ENCODE measurements at places on chromosomes 6 and 20.

- DNase-seq = no peak
Observed at GRCh38 chr6:37482606-37483251, 17.0 kb downstream of the CCDC167 start.

GRCh38 chr6:158488065-158488464 is 71.8 kb upstream of the TMEM181 start:
- no peak for DNase-seq

- DNase-seq = no peak
Observed at GRCh38 chr6:167047554-167047953, 48.4 kb downstream of the CEP43 start.

DNA sequence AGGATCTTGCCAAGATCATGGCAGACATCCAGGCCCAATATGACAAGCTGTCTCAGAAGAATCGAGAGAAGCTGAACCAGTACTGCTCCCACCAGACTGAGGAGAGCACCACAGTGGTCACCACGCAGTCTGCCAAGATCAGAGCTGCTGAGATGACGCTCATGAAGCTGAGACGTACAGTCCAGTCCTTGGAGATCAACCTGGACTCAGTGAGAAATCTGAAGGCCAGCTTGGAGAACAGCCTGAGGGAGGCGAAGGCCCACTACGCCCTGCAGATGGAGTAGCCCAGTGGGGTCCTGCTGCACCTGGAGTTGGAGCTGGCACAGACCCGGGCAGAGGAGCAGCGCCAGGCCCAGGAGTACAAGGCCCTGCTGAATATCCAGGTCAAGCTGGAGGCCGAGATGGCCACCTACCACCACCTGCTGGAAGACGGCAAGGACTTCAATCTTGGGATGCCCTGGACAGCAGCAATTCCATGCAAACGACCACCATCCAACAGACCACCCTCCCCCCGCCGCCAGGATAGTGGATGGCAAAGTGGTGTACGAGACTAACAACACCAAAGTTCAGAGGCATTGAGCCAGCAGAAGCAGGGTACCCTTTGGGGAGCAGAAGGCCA is 44.7 kb upstream of the GRM4 start:
- DNase-seq = no peak

Measured in K562 (cell line).